K562 (cell line): ENCODE measurements at places on chromosomes 13 and 19. TPM values are rescaled to one million over a fixed set of nuclear protein-coding genes. Genes with fewer than 3 reads are reported as not detected.

Gene NLRP12
- total RNA-seq, result 0.04 TPM in 1 of 2 replicates, not detected in the other

DNA sequence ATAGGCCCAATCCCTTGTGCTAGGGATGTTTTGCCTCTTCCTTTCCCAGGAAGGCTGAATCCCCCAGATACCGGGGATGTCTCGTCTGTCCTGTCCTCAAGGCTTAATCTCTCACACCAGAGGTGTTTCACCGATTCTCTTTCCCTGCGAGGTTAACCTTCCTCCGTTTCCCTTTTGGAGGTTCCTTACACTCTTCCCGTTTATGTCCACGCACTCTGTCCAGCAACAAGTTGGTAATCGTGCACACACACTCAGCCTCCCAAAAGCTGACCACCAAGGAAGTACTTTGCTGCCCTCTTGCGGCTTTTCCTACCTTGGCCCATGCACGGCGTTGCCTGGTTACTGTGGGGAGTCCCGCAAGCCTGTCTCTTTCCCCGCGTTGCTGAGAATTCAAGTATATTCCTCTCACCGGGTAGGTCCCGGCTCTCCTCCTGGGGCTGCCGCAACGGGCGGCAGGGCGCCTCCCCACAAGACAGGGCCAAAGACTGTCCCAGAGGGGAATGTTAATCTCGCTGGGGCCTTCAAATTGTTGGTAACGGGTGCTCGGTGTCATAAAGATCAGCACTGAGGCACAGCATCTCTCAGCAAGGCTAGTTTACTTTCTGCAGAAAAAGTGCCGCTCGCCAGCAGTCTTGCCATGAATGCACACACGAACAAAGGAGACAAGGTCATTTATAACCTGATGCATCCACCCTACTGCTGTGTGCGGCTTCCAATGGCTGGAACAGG is 36.7 kb upstream of the CD177 start:
- H3K4me1 ChIP-seq, result no peaks in the 10 kb centered on the region
- H3K27me3 ChIP-seq, result 0 out of 3 replicates have a peak, but pooled peaks cover 2% of the 10 kb centered on the region
- no peaks in the 10 kb centered on the region for H3K36me3 ChIP-seq
- peak; percentile 57 for DNase-seq
- H3K27ac ChIP-seq, result no peak overlapping the region

DNA sequence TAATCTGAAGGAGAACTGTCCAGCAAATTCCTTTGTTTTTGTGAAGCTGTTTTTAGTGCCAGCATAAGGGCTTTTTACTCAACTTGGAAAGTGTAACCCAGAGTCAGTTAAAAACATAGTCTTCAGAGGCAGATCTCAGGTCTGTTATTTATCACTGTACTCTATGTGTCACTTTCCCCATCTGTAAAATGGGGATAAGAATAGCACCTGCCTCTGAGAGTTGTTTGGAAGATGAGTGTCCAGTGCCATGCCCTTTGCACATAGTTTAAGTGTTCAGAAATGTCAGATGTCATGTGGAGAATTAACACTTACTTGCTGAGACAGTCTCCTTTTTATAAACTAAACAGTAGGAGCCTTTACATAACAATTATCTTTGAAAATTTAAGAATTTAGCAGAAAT is 27.9 kb downstream of the USPL1 start:
- H3K4me1 ChIP-seq, result no peaks in the 10 kb centered on the region
- H3K27ac ChIP-seq, result no peak overlapping the region
- no peak overlapping the region for H3K4me3 ChIP-seq
- H3K36me3 ChIP-seq, result peaks cover 80% of the 10 kb centered on the region; the same call in 2 of the 3 replicates
- DNase-seq, result no peak

DNA sequence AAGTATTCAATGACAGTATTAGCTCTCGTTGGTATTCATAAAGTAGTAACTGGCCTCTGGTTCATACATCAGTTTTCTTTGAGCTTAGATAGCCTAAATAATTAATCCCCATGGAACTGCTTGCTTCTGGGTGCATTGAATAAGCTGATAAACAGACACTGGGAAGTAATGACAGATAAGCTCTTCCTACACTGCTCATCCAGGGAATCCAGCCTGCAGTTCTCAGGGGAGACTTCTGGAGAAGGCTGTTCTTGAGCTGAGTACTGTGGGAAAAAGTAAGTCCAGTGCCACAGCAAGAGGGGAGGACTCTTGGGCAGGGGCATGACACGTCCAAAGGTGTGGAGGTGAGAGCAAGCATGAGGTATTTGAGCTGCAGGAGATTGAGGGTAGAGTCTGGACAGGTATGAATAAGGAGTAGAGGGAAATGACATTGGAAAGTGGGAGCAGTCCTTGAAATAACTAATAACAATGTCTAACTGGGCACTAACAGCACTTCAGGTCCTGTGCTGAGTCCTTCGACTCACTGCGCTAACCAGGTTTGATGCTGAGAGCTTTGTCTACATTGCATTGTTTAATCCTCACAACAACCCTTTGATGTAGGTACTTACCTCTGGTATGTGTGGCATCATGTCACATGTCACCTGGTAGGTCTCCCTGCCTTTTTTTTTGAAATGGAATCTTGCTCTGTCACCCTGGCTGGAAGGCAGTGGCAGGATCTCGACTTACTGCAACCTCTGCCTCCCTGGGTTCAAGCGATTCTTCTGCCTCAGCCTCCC is 7.2 kb downstream of the GARRE1 start:
- H3K27me3 ChIP-seq, result no peaks in the 10 kb centered on the region
- H3K4me3 ChIP-seq, result no peak overlapping the region
- no peak overlapping the region for H3K27ac ChIP-seq
- H3K36me3 ChIP-seq, result peaks cover 4% of the 10 kb centered on the region; the same call in 1 of the 3 replicates
- no peak for DNase-seq

- H3K36me3 ChIP-seq, result no peaks in the 10 kb centered on the region
- H3K4me1 ChIP-seq, result no peaks in the 10 kb centered on the region
- no peaks in the 10 kb centered on the region for H3K27me3 ChIP-seq
- H3K27ac ChIP-seq, result no peak overlapping the region
- no peak overlapping the region for H3K4me3 ChIP-seq
Measured at GRCh38 chr13:22198641-22199217, 527.9 kb downstream of the FGF9 start.

GRCh38 chr13:27024074-27024461 is 147.5 kb downstream of the USP12 start:
- peaks cover 7% of the 10 kb centered on the region for H3K4me1 ChIP-seq
- no peak overlapping the region for H3K27ac ChIP-seq
- no peaks in the 10 kb centered on the region for H3K36me3 ChIP-seq
- no peak for DNase-seq
- peaks cover 12% of the 10 kb centered on the region for H3K27me3 ChIP-seq

- no peak for DNase-seq
- peaks cover 27% of the 10 kb centered on the region; the same call in 2 of the 3 replicates for H3K4me1 ChIP-seq
- peaks cover 73% of the 10 kb centered on the region for H3K36me3 ChIP-seq
- no peak overlapping the region for H3K4me3 ChIP-seq
Measured at GRCh38 chr19:55253842-55254624, 4.8 kb downstream of the PPP6R1 start.

DNA sequence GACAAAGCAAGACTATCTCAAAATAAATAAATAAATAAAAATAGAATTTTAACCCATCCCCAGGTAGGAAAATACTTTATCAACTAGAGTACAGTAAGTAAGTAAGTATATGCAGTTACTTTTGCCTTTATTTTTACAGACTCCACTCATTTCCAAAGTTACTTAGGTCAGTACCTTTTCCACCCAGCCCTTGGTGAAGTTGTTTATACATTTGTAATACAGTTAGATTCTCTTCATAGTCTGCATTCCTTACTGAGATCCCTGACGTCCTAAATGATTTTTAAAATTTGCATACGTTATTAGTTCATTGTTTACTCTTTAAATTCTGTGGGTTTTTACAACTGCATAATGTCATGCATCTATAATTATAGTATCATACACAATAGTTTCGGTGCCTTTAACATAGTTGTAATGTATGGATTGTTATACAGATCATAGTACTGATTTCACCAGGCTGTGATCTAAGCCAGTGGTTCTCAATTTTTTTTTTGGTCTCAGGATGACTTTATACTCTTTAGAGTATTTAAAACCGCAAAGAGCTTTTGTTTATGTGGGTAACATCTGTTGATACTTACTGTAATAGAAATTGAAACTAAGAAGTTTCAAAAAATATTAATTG is 10.4 kb downstream of the SETDB2 start:
- H3K4me1 ChIP-seq, result no peaks in the 10 kb centered on the region
- no peak overlapping the region for H3K27ac ChIP-seq
- no peak overlapping the region for H3K4me3 ChIP-seq
- no peak for DNase-seq

Gene APBA3
- 19.7 and 23.8 TPM in 2 replicates for total RNA-seq

GRCh38 chr13:32555613-32556012 is 17.0 kb upstream of the N4BP2L2 start:
- no peaks in the 10 kb centered on the region; the same call in 1 of the 2 replicates for H3K4me1 ChIP-seq
- no peaks in the 10 kb centered on the region for H3K27me3 ChIP-seq

Gene VSTM2B
- total RNA-seq, result not detected in 2 replicates

Gene MYADM
- 65.5 and 70.3 TPM in 2 replicates for total RNA-seq

Gene ZNF536
- not detected in 2 replicates for total RNA-seq

GRCh38 chr19:46426035-46426505 is 2.7 kb downstream of the PNMA8C start:
- no peak for DNase-seq
- 0 out of 3 replicates have a peak, but pooled peaks cover 2% of the 10 kb centered on the region for H3K4me1 ChIP-seq
- peaks cover 43% of the 10 kb centered on the region for H3K27me3 ChIP-seq

DNA sequence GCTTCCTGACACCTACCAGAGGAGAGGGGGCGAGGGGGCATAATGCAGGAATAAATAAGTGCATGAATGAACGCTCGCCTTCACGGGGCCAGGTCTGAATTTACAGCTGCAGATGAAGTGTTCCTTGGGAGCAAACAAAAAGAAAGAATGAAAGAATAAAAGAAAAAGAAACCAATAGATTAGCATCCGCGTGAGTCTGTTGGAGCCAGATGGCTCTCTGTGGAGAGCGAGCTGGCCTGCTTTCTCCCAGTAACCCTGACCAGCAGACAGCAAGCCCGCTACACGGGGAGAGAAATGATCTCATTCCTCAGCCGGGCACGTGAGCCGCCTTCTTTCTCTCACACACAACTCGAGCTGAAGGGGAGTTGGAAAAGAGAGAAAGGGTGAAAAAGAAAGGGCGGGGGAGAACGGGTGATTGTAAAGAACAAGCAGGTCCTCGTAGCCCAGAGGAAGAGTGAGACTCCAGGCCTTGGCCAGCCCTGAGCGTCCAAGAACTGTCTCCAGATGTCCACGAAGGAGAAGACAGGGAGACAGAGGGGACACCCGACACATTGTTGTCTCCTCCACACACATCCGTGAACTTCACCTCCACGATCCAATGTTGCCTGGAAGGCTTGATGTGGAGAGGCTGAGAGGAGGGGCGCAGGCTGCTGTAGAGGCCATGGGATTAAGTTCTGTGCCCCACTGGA is 81.4 kb downstream of the RNASEH2B start:
- no peak for DNase-seq
- no peaks in the 10 kb centered on the region for H3K36me3 ChIP-seq
- H3K4me1 ChIP-seq, result no peaks in the 10 kb centered on the region
- H3K27me3 ChIP-seq, result no peaks in the 10 kb centered on the region

Gene BRSK1
- total RNA-seq, result 5.6 and 8.1 TPM in 2 replicates

GRCh38 chr19:32141840-32142511 is 203.4 kb upstream of the ZNF507 start:
- no peak overlapping the region for H3K27ac ChIP-seq
- H3K4me1 ChIP-seq, result no peaks in the 10 kb centered on the region
- H3K27me3 ChIP-seq, result 0 out of 2 replicates have a peak, but pooled peaks cover 5% of the 10 kb centered on the region
- H3K4me3 ChIP-seq, result no peak overlapping the region

Gene MUC16
- total RNA-seq, result not detected in 2 replicates

DNA sequence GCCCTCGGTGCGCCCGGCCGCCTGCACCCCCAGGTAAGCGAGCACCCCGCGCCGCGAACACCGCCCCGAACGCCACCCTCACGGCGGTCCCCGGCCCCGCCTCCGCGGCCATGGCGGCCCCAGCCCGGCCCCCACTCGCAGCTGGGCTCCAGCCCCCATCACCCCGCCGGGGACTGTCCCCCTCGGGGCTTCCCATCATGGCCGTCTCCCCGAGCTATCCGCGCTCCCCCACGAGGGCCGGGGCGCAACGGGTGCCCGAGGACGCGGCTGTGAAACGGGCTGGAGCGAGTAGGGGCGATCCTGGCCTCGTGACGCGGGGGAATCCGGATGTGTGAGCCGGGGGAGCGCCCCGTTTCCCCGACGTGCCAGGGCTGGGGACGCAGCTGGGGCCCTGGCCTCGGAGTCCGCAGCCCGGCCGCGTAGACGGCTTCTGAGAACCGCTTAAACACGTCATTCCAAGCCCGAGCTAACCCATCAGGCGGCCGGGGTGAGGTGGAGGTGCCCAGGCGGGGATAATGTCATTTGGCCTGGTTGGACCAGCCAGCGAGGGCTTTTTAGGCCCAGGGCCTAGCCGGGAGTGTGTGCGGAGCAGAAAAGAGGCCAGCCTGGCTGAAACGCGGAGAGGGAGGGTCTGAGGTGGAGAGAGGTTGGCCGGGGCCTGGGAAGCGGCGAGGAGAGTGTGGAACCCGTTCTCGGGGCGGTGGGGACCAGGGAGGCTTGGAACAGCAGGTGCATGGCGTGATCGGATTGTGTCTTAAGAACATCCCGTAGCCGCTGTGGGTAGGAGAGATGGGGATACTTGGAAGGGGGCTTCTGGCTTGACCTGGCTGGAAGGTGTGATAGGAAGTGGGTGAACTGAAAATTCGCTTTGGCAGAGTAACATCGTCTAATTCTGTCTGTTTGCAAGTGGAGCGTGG is 550 bp downstream of the CERS4 start:
- H3K4me1 ChIP-seq, result peaks cover 32% of the 10 kb centered on the region
- H3K27me3 ChIP-seq, result peaks cover 9% of the 10 kb centered on the region; the same call in 1 of the 2 replicates
- DNase-seq, result no peak
- H3K36me3 ChIP-seq, result no peaks in the 10 kb centered on the region

GRCh38 chr13:33034882-33035520 is 18.8 kb downstream of the KL start:
- DNase-seq, result no peak
- no peak overlapping the region for H3K27ac ChIP-seq
- no peaks in the 10 kb centered on the region for H3K4me1 ChIP-seq
- no peaks in the 10 kb centered on the region for H3K27me3 ChIP-seq

GRCh38 chr19:16847430-16847829 is 18.2 kb downstream of the SIN3B start:
- H3K4me3 ChIP-seq, result no peak overlapping the region
- no peak overlapping the region for H3K27ac ChIP-seq
- H3K36me3 ChIP-seq, result peaks cover 96% of the 10 kb centered on the region
- no peak for DNase-seq
- no peaks in the 10 kb centered on the region for H3K4me1 ChIP-seq
- H3K27me3 ChIP-seq, result no peaks in the 10 kb centered on the region

Gene NMRK2
- total RNA-seq, result not detected in 2 replicates

Gene HSD17B14
- total RNA-seq, result 0.16 TPM in 1 of 2 replicates, not detected in the other

DNA sequence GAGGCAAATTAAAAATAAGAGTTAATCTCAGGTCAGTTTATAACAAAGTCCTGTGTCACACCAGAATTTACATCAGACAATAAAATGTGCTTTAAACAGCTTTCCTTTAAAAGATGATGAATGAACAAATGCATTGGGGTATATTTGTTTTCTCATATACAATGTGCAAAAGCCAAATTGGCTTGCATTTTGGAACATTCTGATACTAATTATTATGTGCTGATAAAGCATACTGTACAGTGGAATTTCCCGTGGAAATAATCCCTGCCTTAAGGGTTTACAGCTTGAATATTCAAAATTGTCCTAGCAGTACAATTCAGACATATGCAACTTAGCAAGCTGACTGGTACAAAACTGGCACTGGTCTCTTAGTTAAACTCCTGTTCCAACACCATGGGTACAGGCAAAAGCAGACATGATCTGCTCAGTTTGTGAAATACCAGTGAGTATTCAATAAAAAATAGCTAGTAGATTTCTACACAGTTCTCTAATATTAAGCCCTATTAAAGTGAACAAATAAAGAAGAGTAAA is 373.4 kb downstream of the SLITRK1 start:
- no peaks in the 10 kb centered on the region for H3K27me3 ChIP-seq
- H3K36me3 ChIP-seq, result no peaks in the 10 kb centered on the region
- no peak overlapping the region for H3K27ac ChIP-seq
- no peaks in the 10 kb centered on the region for H3K4me1 ChIP-seq
- no peak for DNase-seq
